ENCODE measurements at places on chromosomes 11 and 22. TPM values are rescaled to one million over a fixed set of nuclear protein-coding genes. Genes with fewer than 3 reads are reported as not detected.

DNA sequence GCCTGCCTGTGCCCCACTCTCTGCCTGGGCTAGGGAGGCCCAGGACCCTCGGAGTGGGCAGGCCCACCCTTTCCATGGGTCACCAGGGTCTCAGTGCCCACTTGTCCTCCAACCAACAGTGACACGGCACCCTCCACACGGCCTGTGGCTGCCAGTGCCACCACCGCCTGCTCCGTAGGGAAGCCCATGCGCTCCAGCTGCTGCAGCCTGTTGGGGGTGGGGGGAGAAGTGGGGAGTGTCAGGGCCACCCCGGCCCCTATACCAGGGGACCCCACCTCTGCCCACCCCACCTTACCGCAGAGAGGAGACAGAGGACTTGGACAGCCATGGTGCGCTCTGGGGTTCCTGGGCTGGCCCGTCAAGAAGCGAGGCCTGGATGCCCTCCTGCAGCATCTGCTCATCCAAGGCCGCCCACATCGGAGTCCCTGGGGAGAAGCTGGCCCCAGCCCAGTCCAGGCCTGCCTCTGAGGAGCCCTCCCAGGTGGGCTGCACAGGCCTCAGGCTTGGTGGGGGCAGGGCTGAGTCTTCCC, 7.7 kb downstream of the RHBDD3 start:
- DNase-seq = no peak

GRCh38 chr22:29139965-29140782, 65.5 kb upstream of the EMID1 start:
- no peak for DNase-seq

DNA sequence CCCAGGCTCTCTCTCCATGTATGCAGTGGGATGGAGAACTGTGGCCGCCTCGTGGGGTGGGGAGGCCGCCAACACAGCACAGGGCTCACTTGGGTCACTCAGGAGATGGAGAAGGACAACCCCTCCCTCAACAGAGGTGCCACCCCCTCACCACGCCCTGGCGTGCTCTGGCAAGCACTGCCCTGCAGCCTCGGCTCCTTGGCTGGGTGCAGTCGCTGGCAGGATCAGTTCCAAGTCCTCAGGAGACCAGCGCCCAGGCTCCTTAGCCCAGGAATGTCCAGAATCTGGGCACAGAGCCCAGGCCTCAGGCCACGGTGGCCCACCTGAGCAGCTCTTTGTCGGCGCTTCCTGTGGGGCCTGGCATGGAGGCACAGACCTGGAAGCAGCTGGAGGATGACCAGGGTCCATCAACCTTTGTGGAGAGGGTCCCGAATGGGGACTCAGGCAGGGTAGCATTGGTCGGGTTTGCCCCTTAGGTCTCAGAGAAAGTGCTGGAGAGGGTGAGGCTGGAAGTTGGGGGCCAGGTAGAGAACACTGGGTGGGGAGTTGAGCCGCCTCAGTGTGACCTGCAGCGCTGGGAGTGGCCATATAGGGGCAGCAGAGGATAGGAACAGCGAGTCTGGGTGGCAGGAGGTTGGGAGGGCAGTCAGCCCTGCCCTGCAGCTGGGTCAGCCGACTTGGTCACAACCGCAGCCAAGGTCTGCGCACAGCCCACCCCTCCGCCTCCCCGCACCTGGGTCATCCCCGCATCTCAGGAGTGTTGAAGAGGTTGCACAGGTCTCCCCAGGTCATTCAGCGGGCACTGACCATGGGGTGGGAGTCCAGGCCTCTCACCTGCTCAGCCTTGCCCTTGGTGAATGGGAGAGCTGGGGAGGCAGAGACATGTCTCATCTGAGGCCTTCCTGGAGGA, 8.2 kb downstream of the SUSD2 start:
- peak; percentile 87 for DNase-seq

- no peak for DNase-seq
These were observed 46.6 kb downstream of the LARGE1 start for GRCh38 chr22:33873666-33874065.

CRYBB2 gene
- 1.1 TPM for total RNA-seq

OR52N4 gene
- total RNA-seq = not detected
